ENCODE measurements at places on chromosomes 12 and 14.

- peak; percentile 31 for DNase-seq
These were observed 7.6 kb upstream of the SIX1 start for GRCh38 chr14:60656686-60657455.

- DNase-seq, result no peak
These were observed 2.0 kb upstream of the SHMT2 start for GRCh38 chr12:57227315-57228115.

GRCh38 chr14:36870776-36871175 is 209.1 kb downstream of the PAX9 start:
- DNase-seq, result no peak

GRCh38 chr14:47278233-47278842 is 397.1 kb downstream of the MDGA2 start:
- DNase-seq, result peak; percentile 23

DNA sequence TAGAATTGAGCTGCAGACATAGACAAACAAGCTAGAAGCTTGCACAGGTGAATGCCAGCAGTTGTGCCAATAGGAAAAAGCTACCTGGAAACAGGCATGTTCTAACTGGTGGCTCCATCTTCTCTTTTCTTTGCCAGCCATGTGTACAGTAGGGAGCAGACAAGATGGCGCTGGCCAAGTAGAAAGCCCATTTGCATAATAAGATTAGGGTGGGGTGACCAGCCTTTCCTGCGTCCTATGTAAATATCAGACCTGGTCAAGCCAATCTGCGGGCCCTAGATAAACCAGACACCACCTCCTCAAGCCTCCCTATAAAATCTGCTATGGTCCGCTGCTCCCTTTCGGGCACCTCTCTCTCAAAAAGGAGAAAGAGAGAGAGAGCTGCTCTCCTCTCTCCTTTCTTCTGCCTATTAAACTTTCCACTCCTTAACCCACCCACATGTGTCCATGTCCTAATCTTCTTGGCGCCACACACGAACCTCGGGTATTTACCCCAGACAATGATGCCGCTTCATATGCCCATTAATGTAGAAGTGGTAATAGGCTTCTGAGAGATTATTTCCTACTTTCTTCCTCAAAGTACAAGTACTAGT is 201.0 kb downstream of the SLC25A21 start:
- DNase-seq, result no peak

- DNase-seq, result no peak
These were observed at the start of gene PLEKHG3 for GRCh38 chr14:64704143-64704742. Gene PLEKHG3 (plus strand): TSS chr14:64704424. CDS start chr14:64727632, 23,208 bp downstream.

GRCh38 chr12:92146497-92147224 is 1.0 kb upstream of the BTG1 start:
- no peak for DNase-seq

DNA sequence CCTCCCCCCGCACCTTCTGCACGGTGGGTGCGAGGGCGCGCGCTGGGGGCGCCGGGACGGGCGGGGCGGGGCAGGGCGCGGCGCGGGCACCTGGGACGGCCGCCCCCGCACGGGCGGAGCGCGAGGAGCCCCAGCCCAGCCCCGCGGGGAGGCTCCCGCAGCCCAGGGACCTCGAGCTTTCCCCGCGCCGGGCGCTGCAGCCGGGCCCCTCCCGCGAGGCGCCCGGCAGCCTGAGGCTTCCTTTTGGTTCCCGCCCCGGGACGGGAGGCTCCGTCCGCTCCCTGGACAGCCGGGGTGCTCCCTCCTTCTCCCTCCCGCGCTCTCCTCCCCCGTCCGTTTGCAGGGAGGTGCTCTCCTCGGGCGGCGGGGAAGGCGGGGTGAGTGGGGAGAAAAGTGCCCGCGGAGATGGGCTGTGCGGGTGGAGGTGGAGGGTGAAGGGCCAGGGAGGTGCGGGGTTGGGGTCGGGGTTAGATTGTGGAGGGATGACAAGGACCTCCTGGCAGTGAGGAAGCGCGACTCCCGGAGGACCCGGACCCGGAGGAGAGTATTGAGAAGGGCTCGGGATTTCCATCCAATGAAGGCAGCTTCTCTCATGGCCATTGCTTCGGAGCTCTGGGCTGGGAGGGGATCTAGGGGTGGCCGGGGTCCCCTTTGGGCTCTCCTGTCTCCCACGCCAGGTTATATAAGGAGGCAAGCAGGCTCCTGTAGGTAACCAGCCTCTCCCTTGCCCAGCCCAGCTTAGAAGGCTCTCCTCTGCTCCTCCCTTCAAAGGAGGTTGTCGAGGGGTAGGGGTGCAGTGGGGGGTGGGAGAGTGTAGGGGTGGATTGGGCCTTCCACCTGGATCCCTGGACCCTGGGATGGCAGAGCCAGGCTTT is 645 bp downstream of the JDP2 start:
- no peak for DNase-seq

DNA sequence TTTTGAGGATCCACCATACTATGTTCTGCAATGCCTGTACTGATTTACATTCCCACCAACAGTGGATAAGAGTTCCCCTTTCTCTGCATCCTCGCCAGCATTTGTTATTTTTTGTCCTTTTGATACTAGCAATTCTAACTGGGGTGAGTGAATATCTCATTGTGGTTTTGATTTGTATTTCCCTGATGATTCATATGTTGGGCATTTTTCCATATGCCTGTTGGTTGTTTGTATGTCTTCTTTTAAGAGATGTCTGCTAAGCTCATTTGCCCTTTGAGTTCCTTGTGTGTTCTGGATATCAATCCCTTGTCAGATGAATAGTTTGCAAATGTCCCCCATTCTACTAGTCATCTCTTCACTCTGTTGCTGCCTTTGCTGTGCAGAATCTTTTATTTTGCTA is 49.0 kb upstream of the MSRB3 start:
- DNase-seq, result no peak

DNA sequence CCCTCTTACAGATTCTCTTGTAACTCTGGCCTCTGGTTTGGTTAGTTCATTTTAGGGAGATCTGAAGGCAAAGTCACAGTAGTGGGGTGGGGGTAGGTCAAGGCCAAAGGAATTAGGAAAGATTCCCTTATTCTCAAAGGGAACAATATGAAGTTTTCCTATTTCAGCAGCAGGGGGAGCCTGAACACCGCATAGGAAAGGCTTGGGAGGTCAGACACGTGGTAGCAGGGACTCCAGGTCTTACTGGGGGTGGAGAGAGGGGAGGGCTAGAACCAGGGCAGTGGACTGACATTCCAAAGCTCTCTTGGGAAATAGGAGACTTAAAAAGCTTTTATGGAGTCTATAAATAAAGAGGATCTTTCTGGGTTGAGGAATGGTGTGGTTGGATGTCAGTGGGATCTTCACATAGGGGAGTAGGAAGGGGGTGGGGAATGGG is 1.3 kb downstream of the ZC3H10 start:
- peak; percentile 86 for DNase-seq

GRCh38 chr12:102459314-102459713 is 21.0 kb downstream of the IGF1 start:
- no peak for DNase-seq

DNA sequence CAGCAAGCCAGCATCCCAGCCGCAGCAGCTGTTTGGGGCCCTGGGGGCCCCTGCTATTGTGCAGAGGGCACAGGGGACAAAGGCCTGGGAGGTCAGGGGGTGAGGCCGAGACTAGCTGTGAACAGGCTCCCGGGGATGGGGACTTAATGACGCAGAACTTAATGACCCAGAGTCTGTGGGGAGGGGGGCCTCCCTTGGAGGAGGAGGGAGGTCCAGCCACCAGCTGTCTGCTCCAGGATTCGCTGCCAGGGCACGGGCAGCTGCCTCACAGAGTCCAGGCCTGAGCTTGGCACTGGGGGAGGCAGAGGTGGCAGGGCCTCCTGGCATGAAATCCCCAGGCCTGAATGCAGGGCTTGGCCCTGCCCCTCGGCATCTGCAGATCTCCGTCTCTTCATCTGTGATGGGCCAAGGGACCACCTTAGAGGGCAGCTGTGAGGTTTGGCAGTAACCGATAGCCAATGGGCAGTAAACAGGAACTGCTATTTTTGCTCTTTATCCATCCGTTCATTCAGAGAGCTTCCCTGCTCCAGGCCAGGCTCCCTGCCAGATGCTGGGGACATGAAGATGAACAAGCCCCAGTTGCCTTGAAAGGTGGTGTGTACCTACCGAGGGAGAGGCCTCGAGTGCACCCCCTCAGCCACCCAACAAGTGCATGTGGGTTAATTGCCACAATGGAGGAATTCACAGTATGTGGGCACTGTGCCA is 6.7 kb downstream of the FAM222A start:
- DNase-seq, result no peak

DNA sequence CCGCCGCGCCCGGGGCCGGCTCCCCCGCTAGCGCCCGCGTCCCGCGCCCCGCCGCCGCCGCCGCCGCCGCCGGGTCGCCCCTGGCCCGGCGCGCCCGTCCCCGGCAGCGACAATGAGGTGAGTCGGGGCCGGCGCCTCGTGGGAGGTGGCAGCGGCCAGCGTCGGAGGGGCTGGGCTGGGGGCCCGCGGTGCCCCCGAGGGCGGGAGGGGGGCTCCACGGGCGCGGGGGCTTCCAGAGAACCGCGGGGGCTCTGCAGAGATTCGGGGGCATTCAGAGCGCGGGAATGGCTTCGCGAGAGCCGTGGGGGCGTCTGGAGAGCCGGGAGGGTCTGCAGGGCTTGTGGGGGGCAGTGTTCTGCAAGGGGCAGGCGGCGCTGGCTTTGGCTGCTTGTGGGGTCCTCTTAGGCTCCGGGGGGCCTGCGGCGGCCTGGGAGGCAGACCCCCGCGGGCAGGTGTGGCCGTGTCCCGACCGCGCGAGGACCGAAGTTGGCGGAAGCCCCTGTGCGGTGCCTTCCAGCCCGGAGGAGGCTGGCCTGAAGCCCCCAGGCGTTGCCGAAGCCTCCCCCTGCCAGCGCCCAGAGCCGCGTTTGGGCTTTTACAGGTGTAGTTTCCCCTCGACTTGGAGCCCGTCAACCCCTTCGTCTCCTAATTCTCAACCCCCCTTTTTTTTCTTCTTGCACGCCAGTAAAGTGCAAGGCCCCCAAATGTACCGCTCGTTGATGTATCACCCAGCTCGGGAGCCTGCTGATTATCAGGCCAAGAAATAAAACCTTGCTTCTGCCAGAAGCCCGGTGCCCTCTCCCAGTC is 93.1 kb upstream of the EVL start:
- no peak for DNase-seq

- no peak for DNase-seq
These were observed 343.2 kb downstream of the ZFP36L1 start for GRCh38 chr14:68449561-68450181.

Measured in HL-60 (cell line).